ENCODE measurements at places on chromosomes 1 and 21. TPM values are rescaled to one million over a fixed set of nuclear protein-coding genes. Genes with fewer than 3 reads are reported as not detected.

TOR1AIP2 gene
- total RNA-seq: 105 TPM

FGR gene
- total RNA-seq: not detected

ADAM30 gene
- total RNA-seq: not detected

KRTAP21-2 gene
- total RNA-seq: not detected

FCRL6 gene
- not detected for total RNA-seq

S100A5 gene
- total RNA-seq: not detected

TMPRSS3 gene
- not detected for total RNA-seq

SPRR4 gene
- total RNA-seq: not detected

BMP8B gene
- total RNA-seq: not detected

ERG gene
- 9.9 TPM for total RNA-seq

DNA sequence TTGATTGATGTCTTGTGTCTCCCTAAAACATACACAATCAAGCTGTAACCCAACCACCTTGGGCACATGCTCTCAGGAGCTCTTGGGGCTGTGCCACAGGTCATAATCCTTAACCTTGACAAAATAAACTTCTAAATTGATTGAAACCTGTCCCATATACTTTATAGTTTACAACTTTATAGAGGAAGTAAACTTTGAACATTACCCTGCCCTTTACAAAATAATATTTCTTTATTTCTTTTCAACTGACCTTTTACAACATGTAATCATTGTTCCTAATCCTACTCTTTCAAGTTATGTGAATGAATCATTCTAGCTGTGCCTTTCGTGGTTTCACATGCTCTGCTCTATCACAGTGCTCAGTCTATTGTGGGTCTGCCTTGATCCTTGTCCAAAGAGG is 118.3 kb upstream of the ATP1A1 start:
- DNase-seq: peak; percentile 1

- peak; percentile 18 for DNase-seq
Observed at GRCh38 chr1:227190321-227190720, 128.0 kb downstream of the CDC42BPA start.

DNA sequence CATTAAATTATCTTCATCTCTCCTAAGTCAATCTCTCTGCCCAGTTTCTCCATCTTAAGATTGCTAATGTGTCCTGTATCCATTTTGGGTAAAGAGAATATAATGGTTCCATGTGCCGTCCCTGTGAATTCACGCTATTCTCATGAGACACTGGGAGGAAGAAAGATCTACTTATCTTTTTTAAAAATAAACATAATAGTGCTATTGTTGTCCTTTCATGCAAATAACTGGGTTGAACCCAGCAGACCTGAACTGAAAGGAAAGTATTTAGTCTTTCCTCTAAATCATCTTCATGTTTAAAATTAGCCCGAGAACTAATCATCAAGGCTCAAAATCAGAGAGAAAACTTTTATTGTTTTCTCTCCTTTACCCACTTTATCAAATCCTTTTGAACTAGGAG is 22.4 kb downstream of the SLAMF1 start:
- DNase-seq: no peak

DNA sequence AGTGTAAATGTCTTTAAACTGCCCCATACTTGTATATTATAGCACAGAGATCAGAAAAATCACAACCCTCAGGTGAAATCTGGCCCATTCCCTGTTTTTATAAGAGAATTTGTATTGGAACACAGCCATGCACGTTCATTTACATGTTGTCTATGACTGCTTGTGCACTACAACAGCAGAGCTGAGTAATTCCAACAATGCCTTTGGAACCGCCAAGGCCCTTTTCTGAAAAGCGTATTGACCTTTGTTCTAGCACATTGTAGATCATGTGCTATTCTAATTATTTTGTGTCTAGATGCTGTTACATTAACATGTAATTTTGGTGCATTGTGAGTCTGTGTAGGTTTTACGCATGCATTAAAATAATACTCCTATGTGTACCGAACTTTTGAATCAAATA is 339.6 kb downstream of the CHRM3 start:
- no peak for DNase-seq

- no peak for DNase-seq
Observed at GRCh38 chr1:222784371-222784770, 30.5 kb upstream of the DISP1 start.

DNA sequence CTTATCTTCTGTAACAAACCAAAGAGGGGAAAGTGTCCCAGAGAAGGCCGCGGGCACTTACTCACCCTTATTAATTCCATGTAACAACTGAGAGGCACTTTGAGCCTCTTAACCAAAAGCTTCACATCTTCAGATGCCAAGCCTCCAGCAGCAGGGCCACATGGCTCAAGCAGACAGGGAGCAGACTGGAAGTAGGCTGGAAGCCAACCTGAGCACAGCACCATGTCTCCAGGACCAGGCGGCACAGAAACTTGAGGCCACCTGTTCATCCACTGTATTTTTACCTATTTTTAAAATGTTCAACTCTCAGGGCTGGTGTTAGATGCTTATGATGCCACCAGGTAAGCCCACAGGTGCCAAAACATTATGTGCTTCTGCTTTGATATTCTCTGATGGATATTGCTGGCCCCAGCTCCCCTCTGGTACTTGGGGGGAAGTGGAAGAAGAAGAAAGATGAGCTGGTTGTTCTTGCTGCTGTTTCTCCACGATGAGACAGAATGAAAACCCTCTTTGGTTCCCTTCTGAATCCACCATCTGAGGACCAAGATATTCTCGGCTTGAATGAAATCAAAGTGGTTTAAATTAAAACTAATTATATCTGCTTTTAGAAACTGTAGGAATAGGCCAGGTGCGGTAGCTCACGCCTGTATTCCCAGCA is 30.6 kb upstream of the SDE2 start:
- no peak for DNase-seq

DNA sequence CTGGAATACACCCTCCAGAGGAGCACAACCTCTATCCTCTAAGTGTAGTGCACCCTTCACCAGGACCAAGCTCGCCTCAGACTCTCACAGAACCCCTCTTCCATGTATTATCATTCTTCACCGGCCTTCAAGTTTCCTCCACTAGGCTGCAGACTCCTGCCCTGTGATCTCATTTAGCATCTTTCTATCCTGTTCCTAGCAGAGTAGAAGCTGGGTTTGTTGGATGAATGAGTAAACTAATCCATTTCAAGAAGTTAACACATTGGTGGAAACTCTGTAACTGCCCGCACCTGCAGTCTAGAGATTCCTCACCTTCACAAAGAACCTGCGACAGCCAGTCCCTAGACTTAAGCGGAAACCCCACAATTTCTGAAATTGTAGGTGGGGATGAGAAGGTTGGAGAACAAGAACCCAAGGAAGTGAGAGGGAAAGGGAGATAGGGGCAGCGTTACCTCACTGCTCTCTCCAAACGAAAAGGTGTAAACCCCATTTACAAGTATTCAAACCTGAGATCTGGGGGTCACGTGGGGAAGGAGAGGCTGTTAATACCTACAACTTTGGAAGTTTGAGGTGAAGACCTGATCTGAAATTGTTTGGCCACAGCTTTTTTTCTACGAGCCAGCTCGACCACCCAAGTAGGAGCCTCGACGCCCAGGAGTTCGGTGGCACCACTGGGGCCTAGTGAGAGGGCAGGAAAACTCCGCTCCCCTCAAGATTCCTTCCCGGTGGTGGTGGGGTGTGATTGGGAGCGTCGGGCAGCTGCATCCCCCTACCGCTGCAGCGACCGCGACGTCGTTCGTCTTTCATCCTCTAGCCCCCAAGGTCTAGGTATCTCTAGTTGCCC is 1.2 kb downstream of the PTPN14 start:
- peak; percentile 59 for DNase-seq

GRCh38 chr1:205319081-205320018 is 2.2 kb downstream of the NUAK2 start:
- DNase-seq: peak; percentile 89

DNA sequence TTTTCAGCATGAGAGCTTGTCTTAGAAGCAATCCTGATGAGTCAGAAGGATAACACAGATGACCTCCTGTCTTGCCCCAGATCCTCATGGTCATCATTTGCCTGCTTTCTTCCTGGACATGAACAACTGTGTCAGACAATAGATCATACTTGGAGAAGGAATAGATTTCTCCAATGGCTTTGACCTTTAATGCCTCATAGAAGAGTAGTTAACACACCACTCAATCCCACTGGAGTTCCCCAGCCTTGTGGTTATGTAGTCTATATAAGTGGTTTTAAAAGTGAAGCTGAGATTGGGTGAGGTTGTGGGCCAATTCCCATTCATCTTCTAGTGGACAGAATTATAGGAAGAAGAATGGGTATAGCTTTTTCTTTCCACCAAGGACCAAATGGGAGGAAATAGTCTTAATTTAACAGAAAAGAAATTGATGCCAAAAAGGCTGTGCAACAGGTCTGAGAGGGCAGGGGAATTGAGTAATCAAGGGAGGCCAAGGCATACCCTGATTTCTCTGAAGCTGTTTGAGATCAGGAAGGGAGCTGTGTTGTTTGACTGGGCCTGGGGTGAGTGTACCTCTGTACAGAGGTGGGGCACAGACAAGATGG is 14.4 kb downstream of the PRCC start:
- peak; percentile 71 for DNase-seq

GRCh38 chr1:206479183-206480125 is 9.2 kb downstream of the IKBKE start:
- peak; percentile 87 for DNase-seq

GRCh38 chr1:41810446-41810845 is 108.3 kb downstream of the HIVEP3 start:
- peak; percentile 67 for DNase-seq

DNA sequence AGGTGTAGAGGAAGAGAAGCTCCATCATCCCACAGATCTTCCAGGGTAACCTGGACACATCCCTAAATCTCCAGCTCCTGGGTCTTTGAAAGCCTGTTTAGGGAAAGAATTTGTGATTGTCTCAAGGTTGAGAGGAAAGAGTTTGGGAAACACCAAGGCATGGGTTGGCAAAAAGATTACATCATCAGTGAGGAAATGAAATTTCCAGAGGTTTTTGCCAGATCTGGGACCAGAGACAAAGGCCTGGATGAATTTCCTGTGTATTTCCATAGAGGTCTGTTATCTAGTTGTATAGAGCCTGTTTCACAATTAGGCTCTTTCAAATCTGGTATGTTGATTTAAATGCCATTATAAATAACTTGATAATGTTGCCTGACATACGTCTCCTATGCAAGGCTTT is 82.3 kb downstream of the GPR89B start:
- DNase-seq: peak; percentile 31

DNA sequence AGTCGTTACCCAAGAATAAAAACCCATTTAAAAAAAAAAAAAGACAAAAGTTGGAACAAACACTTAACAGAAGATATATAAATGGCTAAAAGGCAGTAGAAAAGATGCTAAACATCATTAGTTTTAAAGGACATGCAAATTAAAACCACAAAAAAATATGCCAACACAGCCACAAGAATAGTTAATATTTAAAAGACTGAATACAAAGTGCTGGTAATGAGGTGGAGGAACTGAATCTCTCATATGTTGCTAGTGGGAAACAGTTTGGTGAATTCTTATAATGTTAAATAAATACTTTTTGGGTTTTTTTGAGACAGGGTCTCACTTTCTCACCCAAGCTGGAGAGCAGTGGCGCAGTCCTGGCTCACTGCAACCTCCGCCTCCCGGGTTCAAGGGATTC is 10.0 kb downstream of the LRRC40 start:
- DNase-seq: no peak

DNA sequence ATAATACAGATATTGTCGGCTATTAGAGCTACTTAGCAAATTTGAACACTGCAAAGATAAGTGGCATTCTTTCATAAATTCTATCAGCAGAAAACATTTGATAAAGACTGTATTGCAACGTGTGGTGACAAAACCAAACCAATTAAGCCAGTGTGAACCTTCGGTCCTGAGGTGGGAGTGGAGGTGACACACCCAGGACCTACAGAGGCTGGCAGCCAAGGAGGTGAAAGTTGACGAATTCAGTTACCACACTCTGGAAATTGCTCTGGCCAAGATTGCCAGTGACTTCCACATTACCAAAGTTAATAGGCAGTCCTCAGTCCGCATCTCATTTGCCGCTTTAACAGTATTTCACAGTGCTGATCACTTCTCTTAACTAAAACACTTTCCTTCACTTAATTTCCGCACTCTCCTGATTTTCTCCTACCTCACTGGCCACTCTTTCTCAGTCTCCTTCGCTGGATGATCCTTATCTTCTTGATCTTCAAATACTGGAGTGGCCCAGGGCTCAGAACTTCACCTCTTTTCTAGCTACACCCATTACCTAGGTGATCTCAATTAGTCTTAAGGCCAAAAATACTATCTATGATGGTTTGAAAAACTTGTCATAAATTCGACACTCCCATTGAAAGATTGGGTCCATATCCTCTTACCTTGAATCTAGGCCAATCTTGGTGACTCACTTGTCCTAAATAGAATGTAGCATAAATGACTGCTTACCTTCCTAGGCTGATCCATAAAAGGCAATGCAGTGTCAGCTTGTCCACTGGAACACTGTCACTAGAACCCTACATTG is 5.1 kb upstream of the CDC42BPA start:
- DNase-seq: no peak

- peak; percentile 11 for DNase-seq
Observed at GRCh38 chr1:46219551-46220520, 16.7 kb downstream of the LURAP1 start.

DNA sequence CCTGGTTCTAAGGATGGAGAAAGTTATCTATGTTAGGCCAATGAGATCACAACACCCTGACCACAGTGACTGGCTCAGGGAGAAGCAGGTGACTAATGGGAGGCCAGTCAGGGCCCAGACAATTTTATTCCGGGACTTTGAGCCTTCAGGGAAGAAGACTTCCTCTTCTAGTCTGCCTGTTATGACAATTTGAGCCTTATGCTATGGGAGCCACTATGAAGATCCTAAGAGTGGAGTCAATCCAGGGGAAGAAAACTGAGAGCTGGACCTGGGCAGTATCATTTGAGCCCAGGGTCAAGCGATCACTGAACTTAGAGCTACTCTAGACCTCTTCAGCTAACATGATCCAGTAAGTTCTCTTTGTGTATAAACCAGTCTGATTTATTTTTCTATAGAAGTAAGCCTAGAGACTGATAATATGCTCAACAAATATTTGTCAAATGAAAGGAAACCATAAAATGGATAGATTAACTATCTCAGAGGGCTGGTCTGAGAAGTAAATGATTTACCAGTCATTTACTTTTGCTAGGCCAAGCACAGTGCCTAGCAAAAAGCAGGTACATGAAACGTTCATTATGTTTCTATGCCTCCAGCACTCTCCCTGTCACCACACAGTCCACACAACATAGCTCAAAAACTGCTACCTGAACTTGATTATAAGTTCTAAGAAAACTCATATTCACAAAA is 4.2 kb upstream of the C1orf141 start:
- no peak for DNase-seq

DNA sequence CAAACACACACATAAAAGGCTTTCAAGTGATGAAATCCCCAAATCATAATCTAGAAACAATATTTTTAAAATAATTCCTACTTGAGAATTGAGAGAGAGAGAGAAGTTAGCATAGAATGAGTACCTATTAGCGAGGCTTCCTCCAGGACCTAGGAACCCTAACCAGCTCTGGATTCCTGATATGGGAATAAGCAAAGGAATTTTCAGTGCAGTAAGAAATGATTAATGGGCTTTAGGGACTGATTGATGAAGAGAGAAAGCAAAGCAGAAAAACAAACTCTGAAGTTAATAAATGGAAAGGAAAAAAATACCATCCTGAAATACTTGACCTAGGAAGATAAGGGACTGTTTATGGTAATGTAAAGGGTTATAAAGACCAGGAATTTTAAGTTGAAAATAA is 60.6 kb downstream of the WARS2 start:
- no peak for DNase-seq

All from fibroblast of the aortic adventitia (primary cell).